ENCODE measurements at places on chromosomes 4 and X.
A peak's percentile ranks its signal among the peaks of the same experiment; 100 is the strongest.

GRCh38 chr4:110062166-110062565 lies 136.2 kb downstream of the ELOVL6 start:
- no peak for DNase-seq

GRCh38 chrX:152932598-152933175 lies 34.8 kb downstream of the ZNF185 start:
- DNase-seq: no peak

DNA sequence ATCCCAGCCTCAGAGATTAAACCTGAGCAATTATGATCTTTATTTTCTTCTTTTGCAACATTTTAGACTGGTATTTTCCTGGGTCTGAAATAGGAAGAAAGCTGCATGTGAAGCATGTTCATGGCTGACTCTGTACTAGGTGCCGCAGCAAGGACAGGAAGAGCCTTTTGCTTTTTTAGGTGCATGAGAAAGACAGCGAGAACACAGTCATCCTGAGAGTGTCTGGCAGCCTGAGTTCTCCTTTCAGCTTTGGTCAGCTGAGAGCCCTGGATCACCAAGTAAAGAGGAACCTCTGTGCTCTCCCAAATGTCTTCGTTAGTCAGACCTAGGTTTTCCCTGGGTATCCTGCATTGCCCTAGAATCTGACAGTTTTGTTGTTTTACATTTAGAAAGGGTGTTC lies 29.8 kb downstream of the FAM149A start:
- DNase-seq: no peak

DNA sequence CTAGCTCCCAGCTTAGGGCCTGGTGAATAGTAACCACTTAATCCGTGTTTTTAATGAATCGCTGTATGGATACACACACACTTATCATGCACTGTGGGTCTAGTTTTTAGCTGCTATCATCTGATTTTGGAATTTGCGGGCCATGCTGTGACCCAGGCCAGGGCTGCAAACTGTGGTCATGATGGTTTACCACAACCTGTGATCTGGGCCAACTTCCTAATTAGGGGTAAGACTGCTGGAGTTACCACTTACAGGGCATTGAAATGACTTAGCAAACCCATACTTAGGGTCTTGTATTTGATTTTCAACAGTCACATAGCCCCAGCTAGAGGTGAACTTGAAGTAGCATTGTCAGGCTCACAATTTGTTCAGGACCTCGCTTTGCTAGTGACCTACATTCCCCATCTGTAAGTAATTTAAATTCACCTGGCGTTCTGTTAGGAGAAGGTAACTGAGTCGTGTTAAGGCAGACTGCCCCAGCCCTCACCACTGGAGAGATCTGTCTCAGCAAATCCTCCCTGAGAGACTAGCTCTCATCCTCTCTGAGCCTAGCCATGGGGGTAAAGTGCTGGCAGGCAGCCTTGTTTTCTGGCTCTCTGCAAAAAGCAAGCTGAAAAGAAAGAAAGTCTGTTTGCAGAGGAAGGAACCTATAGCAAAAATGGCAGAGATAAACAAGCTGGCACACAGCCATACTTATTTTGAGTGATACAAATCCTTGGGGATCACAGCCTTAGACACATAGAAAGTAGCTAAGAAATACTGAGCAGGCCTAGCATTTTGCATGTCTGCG lies 33.8 kb upstream of the EGFL6 start:
- DNase-seq: no peak

DNA sequence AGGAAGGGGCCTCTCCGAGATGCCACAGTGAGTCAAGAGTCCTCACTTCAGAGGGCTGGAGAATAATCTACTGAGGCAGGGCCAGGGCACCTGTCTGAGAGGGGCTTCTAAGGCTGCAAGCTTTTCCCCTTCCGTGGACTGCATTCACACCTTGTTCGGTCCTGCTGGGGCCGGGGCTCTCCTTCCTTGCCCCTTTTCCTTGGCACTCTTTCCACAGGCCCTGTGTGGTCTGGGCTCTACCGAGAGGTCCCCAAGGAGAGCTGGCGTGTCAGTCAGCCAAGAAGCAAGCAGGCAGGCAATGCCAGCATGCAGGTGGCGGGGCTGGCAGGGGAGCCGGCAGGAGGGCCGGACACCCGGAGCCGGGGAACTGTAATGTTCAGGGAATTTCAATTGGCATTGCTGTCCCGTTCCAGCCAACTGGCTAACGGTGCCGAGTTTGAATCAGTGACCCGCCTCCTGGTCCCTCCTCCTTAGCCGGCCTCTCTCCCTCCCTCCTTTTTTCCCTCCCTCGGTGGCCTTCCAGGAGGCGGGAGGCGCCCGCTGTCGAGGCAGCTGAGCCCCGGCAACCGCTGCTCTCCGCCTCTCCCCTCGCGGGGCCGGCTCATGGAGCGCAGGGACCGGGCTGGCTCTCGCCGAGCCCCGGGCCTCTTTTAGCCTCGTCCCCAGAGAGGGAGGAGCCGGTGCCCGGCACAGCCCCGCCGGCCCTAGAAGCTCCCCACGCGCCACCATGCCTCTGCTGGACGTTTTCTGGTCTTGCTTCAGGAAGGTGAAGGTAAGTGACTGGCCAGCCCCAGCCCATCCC lies at the start of gene STARD8:
Gene STARD8, plus strand, starts transcription at position 511 of the 802 bp plus-strand sequence. Its CDS starts 217 bp downstream, at position 728.
- DNase-seq: peak; percentile 54

Data from fibroblast of skin of back (primary cell).